WTC11 (cell line): ENCODE measurements at places on chromosomes 12 and 14. TPM values are rescaled to one million over a fixed set of nuclear protein-coding genes. Genes with fewer than 3 reads are reported as not detected.
A peak's percentile ranks its signal among the peaks of the same experiment; 100 is the strongest.

DNA sequence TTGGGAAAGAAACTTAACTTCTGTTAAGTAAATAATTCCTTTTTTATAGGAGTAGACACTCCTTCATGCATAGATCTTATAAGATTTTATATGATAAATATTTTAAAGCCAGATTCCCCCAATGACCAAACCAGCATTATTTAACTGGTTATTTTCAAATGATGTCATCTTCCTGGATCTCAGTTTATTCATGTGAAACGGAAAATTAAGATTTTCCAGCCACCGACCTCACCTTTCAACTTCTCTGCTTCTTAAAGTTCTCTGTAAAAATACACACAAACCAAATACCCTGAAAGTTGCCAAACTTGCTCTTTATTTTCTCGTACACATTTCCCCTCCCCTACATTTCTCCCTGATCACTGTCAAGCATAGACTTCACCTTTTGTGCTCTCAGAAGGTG, 364.2 kb downstream of the GALC start:
- no peak for DNase-seq
- peaks cover 20% of the 10 kb centered on the region for H3K4me1 ChIP-seq
- peaks cover 6% of the 10 kb centered on the region for H3K27me3 ChIP-seq
- H3K27ac ChIP-seq, result no peak overlapping the region
- no peaks in the 10 kb centered on the region for H3K36me3 ChIP-seq

Gene DHRS2
- 1.8 to 4.5 TPM (median 1.8 TPM) in 3 replicates for total RNA-seq

DNA sequence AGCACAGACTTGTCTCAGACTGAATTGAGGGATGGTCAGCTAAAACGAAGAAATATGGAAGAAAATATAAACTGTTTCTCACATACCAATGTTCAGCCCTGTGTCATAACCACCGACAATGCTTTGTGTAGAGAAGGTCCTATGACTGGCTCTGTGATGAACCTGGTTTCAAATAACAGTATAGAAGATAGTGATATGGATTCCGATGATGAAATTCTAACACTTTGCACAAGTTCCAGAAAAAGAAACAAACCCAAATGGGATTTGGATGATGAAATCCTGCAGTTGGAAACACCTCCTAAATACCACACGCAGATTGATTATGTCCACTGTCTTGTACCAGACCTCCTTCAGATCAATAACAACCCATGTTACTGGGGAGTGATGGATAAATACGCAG, 7.9 kb upstream of the MAPK1IP1L start:
- no peak overlapping the region for H3K27ac ChIP-seq
- no peak overlapping the region for H3K4me3 ChIP-seq
- DNase-seq, result no peak
- peaks cover 47% of the 10 kb centered on the region for H3K27me3 ChIP-seq
- H3K36me3 ChIP-seq, result peaks cover 31% of the 10 kb centered on the region
- H3K4me1 ChIP-seq, result peaks cover 5% of the 10 kb centered on the region

Gene GSG1
- total RNA-seq, result 0.21 to 0.28 TPM in 2 of 3 replicates, not detected in the other

Gene MFAP5
- 0.69 to 0.96 TPM in 2 of 3 replicates, not detected in the other for total RNA-seq

DNA sequence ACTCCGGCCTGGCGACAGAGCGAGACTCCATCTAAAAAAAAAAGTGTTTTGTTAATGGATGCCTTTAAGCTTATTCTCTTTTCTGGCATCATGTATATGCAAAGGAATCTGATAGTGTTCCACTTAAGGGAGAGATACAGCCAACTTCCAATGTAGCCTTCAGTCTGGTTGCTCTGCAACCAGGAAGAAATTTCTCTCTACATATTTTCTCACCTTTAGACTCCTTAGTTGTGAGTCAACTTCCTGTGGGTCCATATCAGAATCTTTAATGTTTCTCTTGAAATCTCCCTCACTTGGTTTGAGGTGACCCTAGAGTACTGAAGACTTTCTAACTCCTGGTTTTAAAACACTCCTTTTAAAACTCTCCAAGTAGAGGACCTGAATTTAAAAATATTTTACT, 340.4 kb downstream of the SLC6A15 start:
- no peaks in the 10 kb centered on the region; the same call in 1 of the 2 replicates for H3K27me3 ChIP-seq
- peaks cover 7% of the 10 kb centered on the region for H3K4me1 ChIP-seq
- no peak overlapping the region for H3K27ac ChIP-seq
- no peak overlapping the region for H3K4me3 ChIP-seq

Gene POTEG
- total RNA-seq, result not detected in 3 replicates

GRCh38 chr14:105124823-105125222, 43.8 kb downstream of the JAG2 start:
- H3K36me3 ChIP-seq, result peaks cover 11% of the 10 kb centered on the region
- no peak for DNase-seq
- peaks cover 14% of the 10 kb centered on the region for H3K27me3 ChIP-seq
- H3K27ac ChIP-seq, result no peak overlapping the region

GRCh38 chr12:15575671-15576541, 213.3 kb downstream of the EPS8 start:
- no peaks in the 10 kb centered on the region for H3K27me3 ChIP-seq
- peaks cover 3% of the 10 kb centered on the region; the same call in 1 of the 2 replicates for H3K36me3 ChIP-seq
- no peak for DNase-seq
- H3K4me1 ChIP-seq, result peaks cover 3% of the 10 kb centered on the region; the same call in 1 of the 2 replicates
- no peak overlapping the region for H3K27ac ChIP-seq
- no peak overlapping the region for H3K4me3 ChIP-seq

Gene ERP27
- total RNA-seq, result 0.09 to 0.14 TPM in 2 of 3 replicates, not detected in the other

- no peaks in the 10 kb centered on the region for H3K27me3 ChIP-seq
- peaks cover 12% of the 10 kb centered on the region for H3K36me3 ChIP-seq
- H3K27ac ChIP-seq, result peak overlapping the region; percentile 45
- no peak overlapping the region for H3K4me3 ChIP-seq
- no peak for DNase-seq
Measured at GRCh38 chr14:63404906-63405305, 86.2 kb upstream of the GPHB5 start.

- no peak overlapping the region for H3K27ac ChIP-seq
- H3K36me3 ChIP-seq, result peaks cover 8% of the 10 kb centered on the region
- DNase-seq, result no peak
- H3K4me3 ChIP-seq, result no peak overlapping the region
- H3K4me1 ChIP-seq, result peaks cover 14% of the 10 kb centered on the region
Measured at GRCh38 chr12:65663648-65664047, 160.6 kb upstream of the HMGA2 start.

DNA sequence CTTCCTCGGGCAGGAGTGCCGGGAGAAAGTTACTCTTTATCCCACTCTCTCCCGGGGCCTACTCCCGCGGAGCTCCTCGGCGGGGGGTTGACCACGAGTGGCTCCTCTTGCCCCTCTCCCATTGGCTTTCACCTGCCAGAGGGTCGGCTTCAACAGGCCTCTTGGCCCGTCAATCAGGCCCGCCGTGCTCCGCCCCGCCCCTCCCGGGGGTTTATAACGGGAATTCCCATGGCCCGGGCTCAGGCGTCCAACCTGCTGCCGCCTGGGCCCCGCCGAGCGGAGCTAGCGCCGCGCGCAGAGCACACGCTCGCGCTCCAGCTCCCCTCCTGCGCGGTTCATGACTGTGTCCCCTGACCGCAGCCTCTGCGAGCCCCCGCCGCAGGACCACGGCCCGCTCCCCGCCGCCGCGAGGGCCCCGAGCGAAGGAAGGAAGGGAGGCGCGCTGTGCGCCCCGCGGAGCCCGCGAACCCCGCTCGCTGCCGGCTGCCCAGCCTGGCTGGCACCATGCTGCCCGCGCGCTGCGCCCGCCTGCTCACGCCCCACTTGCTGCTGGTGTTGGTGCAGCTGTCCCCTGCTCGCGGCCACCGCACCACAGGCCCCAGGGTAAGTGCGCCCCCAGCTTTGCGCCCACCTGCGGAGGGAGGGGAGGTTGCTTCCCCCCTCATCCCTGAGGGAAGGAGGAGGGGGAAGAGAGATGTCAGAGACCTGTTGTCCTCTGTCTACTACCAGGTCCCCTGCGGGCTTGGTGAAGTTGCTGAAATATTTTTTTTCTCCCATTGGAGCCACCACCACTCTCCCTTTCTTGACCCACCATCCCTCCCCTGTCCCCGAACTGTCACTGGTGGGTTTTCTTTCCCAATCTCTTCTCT, at the start of gene SMOC1:
Gene SMOC1, plus strand, starts transcription at position 242 of the 869 bp plus-strand sequence. Its CDS starts 263 bp downstream, at position 505.
- no peak within 1 kb of the TSS for H3K27ac ChIP-seq
- peak within 1 kb of the TSS; percentile 79 for H3K4me3 ChIP-seq
- H3K36me3 ChIP-seq, result no peaks in the 10 kb centered on the region
- H3K4me1 ChIP-seq, result peaks cover 8% of the 10 kb centered on the region
- H3K27me3 ChIP-seq, result peaks cover 50% of the 10 kb centered on the region

DNA sequence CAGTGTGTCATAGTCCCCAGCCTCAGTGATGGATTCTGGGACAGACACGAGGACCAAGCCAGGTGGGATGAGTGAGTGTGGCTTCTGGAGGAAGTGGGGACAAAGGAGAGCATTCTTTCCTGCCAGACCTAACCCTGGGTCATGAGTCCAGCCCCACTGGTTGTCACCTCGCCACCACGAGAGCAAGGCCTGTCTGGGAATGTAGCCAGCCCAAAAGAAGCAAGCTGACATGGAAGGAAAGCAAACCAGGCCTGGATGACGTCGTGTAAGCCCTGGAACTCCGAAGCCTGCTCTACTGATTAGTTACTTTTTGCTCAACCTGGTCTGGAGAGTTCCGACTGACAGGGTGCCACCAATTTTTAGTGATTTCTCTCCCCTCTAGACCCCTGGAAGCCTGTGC, 105.9 kb downstream of the SINHCAF start:
- DNase-seq, result no peak
- no peak overlapping the region for H3K27ac ChIP-seq
- H3K4me1 ChIP-seq, result peaks cover 58% of the 10 kb centered on the region
- H3K4me3 ChIP-seq, result no peak overlapping the region
- H3K27me3 ChIP-seq, result peaks cover 25% of the 10 kb centered on the region

DNA sequence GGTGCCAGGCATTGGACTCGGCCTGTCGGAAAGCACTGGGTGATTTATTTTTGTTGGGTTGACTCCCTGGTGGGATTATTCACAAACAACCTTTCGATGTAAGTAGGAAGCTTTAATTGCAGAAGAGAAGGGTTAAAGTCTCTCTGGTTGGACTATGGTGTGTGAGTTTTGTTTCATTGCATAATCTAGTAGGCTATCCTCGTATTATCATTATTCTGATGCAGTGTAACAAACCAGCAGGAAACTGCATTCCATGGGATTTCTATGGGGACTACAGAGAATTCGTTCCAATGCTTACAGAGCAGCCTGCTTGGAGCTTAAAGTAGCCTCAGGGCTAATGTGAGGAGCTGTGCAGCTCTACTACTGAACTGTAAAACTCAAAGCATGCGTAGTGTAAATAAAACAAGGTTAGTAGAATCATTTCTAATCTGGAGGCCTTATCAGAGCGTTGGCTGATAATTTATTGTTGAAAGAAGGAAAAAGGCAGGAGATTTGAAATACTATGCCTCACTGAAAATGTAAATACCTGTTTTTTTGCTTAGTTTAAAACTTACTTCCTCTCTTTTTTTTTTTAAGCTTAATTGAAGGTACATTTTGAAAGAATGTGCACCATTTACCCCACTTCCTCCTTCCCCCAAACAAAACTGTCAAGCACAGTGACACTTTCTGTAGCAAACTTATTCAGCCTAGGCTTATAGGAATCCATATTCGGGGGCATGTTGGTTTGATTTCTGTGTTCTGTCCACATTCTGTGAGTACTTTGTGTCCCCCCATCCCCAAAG, 226.7 kb downstream of the NPAS3 start:
- no peak for DNase-seq
- no peaks in the 10 kb centered on the region for H3K36me3 ChIP-seq
- H3K4me3 ChIP-seq, result no peak overlapping the region
- H3K27ac ChIP-seq, result no peak overlapping the region

GRCh38 chr12:118846416-118846815, 134.9 kb upstream of the SRRM4 start:
- H3K4me1 ChIP-seq, result peaks cover under 1% of the 10 kb centered on the region; the same call in 1 of the 2 replicates
- no peak for DNase-seq
- no peaks in the 10 kb centered on the region for H3K36me3 ChIP-seq
- H3K27me3 ChIP-seq, result peaks cover 3% of the 10 kb centered on the region
- no peak overlapping the region for H3K4me3 ChIP-seq
- H3K27ac ChIP-seq, result no peak overlapping the region

DNA sequence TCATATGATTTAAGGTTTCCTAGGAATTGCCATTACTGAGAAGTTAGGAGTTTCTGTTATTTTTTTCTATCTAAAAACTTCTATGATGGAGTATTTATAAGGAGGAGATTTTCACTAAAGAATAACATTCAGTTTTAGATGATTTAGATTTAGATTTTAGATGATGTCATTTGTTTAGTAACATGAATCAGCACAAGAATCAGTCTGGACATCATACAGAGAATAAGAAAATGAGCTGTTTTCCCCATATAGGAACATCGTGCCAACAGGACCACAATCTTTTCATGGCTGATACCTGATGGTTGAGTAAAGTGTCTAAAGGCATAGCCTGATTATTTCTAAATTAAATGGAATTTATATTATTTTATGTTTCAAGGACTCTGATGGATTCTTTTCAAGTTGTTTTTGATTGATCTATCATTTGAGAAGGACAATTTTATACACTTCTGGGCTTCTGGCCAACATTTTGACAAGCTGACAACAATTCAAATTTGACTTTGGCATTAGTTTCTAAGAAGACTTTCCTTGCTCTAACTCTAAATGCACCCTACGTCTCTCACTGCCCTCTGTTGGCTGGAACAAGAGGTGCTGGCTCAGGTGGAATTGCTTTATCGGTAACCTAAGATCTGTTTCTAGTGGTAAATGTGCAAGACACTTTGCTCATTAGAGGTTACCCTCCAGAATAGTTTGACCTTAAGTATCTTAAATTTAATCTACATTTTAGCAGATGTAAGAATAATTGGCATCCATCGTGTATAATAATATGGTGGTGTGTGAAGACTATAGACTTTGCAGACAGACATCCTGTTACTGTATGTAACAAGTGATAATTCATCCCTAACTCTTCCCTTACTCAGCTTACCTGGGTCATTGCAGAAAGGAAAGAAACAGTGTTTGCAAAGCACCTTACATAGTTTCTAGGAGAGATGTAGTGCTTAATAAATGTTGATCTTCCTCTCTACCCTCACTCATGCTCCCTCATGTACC, 42.8 kb upstream of the CPSF6 start:
- H3K4me1 ChIP-seq, result no peaks in the 10 kb centered on the region
- no peak overlapping the region for H3K4me3 ChIP-seq
- peaks cover 2% of the 10 kb centered on the region for H3K27me3 ChIP-seq

Gene C12orf50
- 0.07 TPM in 1 of 3 replicates, not detected in the others for total RNA-seq

- peaks cover 92% of the 10 kb centered on the region for H3K27me3 ChIP-seq
- no peaks in the 10 kb centered on the region for H3K36me3 ChIP-seq
- DNase-seq, result peak; percentile 75
- peaks cover 40% of the 10 kb centered on the region for H3K4me1 ChIP-seq
Measured at GRCh38 chr12:49088150-49088931, 6.3 kb downstream of the DHH start.

DNA sequence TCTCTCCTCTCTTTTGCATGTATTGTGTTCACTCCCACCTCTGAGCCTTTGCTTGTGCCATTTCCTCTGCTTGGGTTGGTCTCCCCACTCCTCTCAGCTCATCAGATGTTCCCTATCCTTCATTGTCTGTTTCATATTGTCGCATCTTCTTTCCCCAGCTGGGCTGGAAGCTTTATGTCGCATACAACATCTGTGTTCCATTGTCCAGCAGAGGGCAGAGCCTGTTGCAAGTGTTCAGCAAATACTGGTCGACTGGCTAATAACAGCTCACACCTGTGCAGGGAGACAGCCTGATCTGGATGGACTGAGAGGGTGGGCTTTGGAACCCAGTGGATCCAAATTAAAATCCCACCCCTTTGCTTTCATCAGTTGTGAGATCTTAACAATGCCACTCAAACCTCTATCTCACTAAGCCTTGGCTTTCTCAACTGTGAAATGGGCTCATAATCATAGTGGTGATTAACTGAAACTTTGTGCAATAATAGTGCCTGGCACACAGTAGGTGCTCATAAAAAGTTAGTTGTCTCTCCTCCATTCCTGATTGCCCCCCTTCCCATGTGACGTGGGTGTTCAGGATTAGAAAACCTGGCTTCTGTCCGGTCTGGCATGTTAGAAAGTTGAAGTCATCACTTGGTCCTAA, 75.8 kb downstream of the RIN3 start:
- no peak overlapping the region for H3K4me3 ChIP-seq
- no peak for DNase-seq
- peaks cover 2% of the 10 kb centered on the region; the same call in 1 of the 2 replicates for H3K27me3 ChIP-seq

- no peaks in the 10 kb centered on the region for H3K27me3 ChIP-seq
- no peak overlapping the region for H3K4me3 ChIP-seq
- H3K4me1 ChIP-seq, result peaks cover 60% of the 10 kb centered on the region
Measured at GRCh38 chr14:71645656-71646055, 286.6 kb upstream of the RGS6 start.
